ENCODE measurements at places on chromosomes 4 and X.

DNA sequence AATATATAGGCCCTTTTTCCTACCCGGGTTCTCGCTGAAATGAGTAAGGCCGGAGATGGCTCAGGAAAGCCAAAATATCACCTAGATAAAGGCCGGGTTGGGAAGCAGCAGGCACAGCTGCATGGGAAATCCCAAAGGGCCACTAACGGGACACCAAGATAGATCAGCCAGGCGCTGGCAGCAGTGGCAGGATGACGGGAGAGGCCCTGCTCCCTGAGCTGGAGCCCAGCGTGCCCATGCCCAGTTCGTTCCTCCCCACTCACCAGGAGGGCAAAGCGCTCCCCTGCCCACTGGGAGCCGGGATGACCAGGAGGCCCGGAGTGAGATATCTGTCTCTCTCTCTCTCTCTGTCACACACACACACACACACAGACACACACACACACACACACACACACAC, 109.8 kb downstream of the DCTD start:
- DNase-seq = no peak

- no peak for DNase-seq
Measured at GRCh38 chr4:2290974-2291704, 29.2 kb upstream of the MXD4 start.

DNA sequence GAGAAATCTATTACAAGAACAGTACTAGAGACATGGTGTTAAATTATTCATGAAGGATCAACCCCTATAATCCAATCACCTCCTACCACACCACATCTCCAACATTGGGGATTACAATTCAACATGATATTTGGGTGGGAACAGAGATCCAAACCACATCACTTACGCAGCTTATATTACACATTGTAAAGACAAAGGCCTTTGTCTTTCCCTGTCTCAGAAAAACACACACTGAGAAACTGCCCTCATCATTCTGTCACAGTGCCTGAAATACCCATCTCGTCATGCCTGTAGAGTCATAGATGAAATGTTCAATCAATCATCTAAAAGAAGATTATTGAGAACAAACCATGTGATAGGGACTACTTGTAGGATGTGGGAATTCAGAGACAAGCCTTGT, 558.8 kb upstream of the GRIA3 start:
- DNase-seq = peak; percentile 2

DNA sequence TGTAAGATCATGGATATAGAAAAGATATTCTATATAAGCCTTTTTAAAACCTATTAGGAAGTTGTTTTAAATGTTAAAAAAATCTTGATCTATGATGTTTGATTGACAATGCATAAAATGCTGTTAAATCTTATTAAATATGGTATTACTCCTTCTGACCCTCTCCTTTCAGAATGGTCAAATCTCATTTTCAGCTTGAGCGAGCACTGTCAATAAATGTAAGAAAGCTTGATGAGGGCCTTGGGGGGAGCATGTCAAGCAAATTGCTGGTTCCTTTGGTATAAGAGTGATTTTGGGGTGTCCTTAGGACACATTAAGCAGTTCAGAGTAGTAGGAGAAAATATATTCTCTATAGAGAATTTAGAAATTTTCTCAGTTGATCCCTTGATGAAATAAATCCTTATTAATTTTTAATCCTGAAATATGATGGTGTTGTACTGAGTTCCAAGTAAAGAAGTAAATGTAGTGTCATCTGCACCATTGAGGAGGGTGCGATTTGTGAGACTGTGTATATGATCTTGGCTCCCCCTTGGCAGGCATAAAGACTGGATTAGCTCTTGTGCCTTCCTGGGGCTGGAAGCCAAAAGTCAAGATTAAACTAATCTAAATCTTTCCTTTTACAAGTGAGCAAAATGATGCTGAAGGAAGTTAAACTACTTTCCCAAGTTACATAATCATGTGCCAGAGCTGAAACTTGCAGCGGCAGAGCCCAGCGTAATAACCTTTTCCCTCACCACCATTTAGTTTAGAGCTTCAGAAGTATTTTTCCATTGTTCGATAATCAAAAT, 82.6 kb upstream of the ANK2 start:
- DNase-seq = peak; percentile 80

GRCh38 chr4:116702949-116703348, 382.4 kb downstream of the TRAM1L1 start:
- DNase-seq = no peak

DNA sequence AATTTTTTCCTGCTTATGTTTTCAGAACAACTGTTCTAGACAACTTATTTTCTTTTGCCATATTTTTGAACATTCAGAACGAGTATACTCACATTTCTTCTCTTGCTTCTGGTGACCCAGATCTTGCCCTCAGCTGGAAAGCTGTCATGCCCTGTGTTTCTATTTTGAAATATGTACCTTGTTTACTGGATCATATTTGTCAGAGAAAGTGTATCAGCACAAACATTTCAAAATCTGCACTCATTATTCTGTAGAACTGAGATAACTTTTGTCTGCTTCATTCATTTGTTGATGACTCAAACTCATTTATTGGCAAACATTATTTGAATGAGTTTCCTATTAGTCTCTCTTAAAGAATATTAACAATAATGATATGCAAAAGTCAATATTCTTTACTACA, 46.2 kb upstream of the FAM9A start:
- DNase-seq = no peak

DNA sequence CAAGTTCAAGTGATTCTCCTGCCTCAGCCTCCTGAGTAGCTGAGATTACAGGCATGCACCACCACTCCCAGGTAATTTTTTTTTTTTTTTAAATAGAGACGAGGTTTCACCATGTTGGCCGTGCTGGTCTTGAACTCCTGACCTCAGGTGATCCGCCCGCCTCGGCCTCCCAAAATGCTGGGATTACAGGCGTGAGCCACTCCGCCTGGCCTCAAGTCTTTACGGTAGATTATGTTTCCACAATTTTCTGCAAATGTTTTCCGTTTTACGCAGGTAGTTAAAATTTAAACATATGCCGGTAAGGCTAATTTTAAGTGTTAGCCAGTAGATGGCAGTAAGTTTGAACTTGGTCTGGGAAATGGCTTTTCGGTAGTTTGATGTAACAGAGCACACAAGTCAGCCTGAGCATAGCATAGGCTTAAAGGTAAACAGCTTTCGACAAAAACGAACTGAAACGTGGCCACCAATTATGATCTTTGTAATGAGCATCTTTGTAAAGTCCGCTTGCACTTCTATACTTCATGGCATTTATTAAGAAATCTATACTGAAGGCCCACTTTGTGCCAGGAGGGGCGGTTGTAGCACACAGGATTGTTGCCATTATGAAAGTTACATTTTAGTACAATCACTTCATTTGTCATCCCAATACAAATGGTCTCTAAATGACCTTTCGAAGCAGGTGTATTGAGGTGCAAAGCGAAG, 31.1 kb downstream of the CCKAR start:
- peak; percentile 49 for DNase-seq

DNA sequence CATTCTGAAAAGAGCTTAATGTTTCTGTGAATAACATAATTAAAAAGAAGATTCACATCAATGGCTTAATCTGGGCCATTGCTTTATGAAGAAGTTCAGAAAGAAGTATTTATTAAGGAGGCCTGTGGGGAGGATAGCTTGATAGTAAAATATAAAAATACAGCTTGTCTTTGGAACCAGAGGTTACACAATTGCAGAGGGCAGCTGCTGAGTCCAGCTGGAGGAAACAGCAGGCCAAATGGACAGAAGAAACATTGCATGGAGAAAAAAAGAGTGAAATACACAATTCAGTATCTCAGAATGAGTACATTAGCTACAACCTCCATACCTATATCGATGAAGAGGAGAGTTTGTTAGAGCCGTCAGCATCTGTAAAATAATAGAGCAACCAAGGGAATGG, 148.0 kb upstream of the NPY2R start:
- DNase-seq = no peak

DNA sequence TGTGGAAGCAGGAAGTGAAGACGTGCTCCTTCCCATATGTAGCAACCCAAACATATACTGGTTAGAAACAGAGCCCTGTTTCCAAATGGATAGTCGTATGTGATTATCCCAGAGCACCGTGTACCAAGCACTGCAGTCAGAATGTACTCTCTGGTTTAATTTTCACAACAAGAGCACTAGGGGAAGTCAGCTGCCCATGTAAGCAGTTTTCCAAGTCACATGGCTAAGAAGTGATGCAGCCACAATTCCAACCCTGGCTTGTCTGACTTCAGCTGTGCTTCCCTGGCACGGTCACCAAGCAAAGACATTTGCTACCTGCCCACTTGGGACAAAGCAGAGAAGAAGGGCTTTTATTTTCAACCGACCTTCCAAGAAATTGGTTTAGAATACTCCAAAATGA, 28.2 kb upstream of the CEP135 start:
- no peak for DNase-seq

GRCh38 chr4:20260821-20261220, 9.1 kb downstream of the SLIT2 start:
- no peak for DNase-seq

DNA sequence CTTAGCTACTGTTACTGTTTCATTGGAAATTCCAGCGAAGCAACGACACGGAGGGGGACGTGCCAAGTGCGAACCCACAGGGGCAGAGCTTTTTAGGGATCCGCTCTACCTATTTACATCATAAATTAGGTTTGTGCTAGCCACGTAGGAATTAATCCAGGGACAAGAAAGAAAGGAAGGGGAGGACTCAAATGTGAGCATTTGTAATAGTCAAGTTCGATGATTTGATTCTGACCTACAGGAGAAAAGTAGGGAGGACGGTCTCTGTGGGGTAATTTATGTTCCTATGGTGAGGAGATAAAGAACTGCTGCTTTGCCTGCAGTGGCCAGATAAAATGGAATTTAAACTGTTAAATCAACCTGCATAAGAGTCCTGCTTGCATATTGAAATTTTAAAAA, 1.7 kb downstream of the INTS6L start:
- DNase-seq = no peak

DNA sequence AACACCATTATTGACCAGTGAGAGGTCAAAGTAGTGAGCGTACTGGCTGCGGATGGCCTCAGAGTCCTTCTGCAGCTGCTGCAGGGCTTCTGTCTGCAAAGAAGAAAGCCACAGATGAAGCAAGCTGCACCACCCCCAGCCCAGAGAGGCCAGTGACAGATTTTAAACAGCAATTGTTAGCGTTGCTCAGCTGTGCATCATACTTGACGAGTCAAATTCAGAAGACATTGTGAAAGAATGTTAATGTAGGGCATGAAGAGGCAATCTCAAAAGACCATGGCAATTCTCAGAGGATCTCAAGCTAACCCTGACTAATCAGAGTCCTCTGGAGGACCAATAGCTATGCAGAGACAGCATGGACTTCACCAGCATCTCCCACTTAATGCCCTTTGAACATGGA, 16.6 kb downstream of the DKC1 start:
- DNase-seq = no peak
